ENCODE measurements at places on chromosomes 13 and 19.

DNA sequence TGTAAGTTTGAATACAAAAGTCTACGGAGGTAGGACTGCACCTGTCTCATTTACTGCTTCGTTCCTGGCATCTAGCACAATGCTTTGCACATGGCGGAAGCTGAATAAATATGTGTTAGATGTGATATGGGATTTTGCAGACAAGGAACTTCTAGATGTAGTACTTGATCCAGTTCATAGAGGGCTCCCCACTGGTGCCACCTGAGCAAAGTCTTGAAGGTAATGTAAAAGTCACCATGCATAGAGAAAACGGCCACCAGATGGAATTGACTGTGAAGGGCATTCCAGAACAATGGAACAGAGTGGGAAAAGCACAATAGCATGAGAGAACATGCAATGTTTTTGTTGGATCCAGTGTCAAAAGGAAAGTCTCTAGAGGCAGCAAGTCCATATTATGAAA lies 209.3 kb downstream of the HS6ST3 start:
- DNase-seq: no peak

- no peak for DNase-seq
These were observed 390.3 kb downstream of the TBC1D4 start for GRCh38 chr13:75091718-75092117.

- no peak for DNase-seq
These were observed 549.6 kb upstream of the SLC10A2 start for GRCh38 chr13:103615771-103616170.

- DNase-seq: no peak
These were observed 202.4 kb downstream of the LMO7 start for GRCh38 chr13:75838366-75839005.

GRCh38 chr19:57512845-57513244 lies 13.1 kb downstream of the ZNF773 start:
- no peak for DNase-seq

GRCh38 chr13:26435171-26435570 lies 122.3 kb upstream of the WASF3 start:
- no peak for DNase-seq

DNA sequence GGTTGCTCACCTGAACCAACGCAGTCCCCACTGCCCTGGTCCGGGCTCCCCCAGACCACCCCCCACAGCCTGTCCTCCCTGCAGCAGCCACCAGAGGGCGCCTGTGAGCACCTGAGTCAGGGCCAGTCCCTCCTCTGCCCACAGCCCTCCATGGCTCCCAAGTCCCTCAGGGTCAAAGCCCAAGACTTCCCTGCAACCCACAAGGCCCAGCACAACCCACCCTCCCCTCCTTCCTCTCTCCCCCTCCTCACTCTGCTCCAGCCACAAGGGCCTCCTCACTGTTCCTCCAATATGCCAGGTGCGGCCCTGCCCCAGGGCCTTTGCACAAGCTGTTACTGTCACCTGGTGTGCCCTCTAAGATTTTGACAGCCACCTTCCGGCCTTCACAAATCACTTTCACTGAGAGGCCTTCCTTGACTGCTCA lies 10.9 kb downstream of the GNA15 start:
- peak; percentile 66 for DNase-seq

- no peak for DNase-seq
These were observed 1359.0 kb downstream of the OLFM4 start for GRCh38 chr13:54387625-54388024.

DNA sequence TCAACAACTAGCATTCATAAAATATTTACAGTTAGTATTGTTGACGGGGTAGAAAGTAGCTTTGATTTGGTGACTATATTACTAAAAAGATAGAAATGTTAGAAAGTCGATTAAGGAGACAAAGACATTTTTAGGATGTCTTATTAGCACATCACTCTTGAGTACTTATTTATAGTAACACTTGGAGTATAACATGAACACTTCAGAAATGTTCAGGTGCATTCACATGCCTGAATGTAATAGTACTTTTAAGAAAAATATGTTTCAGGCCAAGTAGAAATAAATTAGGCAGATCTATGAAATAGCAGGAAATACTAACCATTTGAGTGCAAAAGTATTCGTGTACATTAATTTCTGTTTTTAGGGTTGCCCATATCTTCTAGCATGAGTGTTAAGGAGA lies 70.4 kb downstream of the CDK8 start:
- DNase-seq: no peak

DNA sequence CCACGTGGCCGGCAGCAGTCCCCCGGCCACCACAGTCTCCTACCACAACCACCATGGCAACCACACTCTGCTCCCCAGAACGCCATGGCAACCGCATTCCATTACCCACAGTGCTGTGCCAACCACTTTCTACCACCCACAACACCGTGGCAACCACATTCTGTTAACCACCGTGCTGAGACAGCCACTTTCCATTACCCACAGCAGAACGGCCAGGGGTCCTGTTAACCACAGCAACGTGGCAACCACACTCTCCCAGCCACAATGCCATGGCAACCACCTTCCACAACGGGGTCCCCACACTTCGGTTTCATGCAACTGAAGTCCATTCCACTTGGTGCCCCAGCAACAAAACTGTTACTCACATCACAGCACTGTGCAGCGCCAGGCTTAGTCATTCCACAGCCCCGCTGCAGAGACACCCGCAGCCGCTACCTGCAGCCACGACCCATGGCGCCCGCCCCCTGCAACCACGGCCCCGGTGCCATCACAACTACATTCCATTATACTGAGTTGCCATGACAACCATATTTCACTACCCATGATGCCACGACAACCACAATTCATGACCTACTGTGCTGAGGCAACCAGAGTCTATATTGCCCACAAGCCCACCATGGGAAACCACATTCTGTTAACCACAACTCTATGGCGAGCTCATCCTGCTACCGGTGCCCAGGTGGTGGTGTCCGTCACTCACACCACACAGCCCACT lies 10.0 kb downstream of the DPF1 start:
- DNase-seq: no peak

- no peak for DNase-seq
These were observed 306.5 kb downstream of the DLEU7 start for GRCh38 chr13:50537029-50537428.

DNA sequence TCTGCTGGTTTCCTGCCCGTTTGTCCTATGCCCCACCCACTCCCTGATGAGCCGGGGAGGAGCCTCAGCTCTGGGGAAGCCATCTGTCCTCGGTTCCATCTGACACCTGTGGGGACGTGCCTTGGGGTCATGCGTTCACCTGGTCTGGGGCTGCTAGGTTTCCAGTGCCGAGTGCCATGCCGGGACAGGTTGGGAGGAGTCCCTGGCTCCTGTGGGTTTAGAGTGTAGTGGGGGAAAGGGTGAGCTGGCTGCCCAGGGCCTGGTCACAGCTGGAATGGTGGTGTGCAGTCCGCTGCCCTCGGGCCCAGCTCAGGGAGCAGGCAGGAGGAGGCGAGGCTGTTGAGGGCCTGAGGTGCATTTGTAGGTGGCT lies 2.5 kb downstream of the KDM4B start:
- no peak for DNase-seq

DNA sequence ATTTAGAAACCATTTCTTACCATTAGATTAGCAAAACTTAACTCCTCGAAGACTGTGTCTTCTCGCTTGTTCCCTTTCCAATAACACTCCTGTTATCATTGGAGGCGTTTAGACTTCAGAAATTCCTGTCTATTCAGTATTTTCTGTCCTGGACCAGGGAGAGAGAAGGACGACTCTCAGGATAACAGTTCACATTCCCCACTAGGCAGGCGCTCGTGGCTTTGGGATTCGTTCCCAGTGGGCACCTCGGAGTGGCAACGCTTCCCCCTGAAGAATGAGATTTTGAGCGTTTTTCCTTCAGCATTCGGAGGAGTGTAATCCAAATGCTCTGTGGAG lies 429 bp upstream of the ZNF225 start:
- DNase-seq: no peak

GRCh38 chr19:12796146-12797071 lies 5.1 kb downstream of the JUNB start:
- DNase-seq: peak; percentile 47

GRCh38 chr19:52039169-52039568 lies 9.5 kb downstream of the ZNF432 start:
- DNase-seq: no peak

- DNase-seq: no peak
These were observed 89.9 kb downstream of the CDK8 start for GRCh38 chr13:26343816-26344215.

DNA sequence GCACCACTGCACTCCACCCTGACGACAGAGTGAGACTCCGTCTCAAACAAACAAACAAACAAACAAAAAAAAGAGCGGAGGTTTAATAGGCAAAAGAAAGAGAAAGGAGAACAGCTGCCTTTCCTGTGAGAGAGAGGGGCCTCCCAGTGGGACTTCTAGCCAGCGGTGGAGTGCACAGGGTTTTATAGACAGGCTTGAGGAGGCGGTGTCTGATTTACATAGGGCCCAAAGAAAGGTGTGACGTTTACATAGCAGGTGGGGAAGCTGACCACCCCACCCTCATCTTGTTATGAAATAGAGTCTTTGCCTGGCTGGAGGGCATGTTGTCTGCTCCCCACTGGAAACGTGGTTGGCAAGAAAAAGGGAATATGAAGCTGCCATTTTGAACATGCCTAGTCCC lies 106.0 kb upstream of the CSNK1A1L start:
- DNase-seq: no peak

DNA sequence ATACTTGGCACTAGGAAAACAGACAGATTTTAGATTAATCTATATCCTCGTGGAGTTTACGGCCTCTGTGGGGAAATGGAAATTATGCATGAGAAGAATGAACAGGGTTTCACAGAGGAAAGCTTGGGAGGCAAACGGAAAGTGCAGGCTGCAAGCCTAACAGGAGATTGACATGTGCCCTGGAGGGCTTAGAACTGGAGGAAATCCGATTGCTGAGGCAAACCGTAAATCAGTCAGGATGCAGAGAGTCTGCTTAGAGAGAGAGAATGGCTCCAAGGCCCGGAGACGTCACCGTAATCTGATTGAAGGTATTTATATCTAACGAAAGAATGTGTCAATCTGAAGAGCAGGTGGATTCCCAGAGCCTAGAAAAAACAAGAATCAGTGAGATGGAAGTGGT lies 143.2 kb downstream of the KATNAL1 start:
- no peak for DNase-seq

DNA sequence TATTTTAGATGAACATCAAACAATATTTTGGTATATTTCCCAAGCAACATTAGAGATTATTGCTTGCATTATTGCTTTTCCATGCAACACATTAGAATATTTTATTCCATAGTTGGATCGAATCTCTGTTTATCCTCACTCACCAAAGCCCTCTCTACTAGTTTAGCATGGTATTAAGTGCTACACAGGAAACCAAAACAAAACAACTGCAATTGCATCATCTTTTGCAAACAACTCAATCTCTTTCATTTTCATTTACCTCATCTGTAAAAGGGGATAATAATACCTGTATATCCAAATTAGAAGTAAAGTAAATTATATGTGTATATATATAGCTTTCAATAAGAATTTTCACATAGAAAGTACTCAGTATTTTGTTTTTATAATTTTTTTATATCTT lies 147.8 kb upstream of the PCDH9 start:
- DNase-seq: no peak

DNA sequence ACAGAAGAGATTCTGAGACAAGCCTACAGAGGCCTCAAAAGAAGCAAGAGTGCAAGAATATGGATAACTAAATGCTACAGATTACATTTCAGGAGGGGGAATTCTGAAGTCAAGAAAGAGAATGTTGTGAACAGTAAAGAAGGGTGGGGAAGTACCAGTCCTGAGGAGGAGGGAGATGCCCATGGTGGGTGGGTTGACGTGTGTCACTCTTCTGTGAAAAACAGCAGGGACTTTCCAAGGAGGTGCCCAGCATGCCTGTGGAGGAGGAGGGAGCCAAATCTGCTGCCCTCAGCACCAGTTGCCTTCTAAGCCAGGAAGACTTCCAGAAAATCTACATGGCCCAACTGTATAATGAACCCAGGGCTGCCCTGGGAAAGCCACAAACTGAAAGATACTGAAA lies 87.7 kb downstream of the SGCG start:
- DNase-seq: no peak

DNA sequence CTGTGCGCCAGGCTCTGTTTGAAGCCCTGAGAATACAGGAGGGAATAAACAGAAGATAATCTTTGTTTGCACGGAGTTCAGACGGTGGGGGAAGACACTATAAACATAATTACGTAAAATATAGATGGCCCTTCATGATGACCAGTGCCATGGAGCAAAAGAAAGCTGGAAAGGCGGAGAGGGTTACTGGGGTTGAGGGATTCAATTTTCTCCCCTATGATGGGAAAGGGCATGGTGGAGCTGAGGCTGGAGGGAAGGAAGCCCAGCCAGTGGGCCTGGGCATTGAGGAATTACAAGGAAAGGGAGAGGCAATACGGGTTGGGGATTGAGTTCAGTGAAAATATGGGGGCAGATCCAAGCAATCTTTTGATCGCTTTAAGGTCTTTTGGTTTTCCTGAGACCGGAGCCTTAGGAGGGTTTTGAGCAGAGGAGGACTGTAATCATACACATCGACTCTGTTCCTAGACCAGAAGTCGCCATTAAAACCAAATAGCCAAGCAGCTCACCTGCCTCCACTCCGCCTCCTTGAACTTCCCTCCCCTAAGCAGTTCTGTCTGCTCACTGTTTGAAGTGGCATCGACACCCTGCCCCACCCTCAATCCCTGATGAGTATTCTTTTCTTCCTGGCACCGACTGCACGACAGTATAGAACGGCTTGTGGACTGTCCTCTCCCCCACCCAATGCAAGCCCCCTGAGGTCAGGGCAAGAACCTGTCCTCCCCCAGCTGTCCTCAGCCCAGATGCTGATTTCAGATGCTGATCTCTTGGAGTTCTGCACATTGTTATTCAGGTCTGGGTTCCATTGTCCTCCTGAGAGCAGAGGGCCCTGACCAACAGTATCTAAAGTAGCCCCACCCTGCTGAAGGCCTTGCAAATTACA lies 813 bp upstream of the ZNF296 start:
- no peak for DNase-seq

DNA sequence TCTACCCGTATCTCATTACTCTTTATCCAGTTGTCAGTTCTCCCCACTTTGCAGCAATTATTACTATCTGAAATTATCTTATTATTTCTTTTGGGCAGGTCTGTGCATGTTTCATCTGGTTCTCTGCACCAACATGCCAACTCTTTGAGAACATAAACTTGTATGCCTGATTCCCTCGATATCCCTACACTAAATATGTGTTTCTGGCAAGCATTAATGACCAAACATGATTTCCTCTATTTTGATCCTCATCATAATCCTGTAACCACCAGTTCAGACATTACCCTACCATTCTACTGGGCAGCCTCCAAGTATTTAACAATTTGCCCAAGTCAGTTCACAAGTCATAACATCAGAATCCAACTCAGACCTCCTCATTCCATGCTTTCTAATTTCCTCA lies 426.1 kb downstream of the FOXO1 start:
- DNase-seq: no peak

GRCh38 chr13:41505209-41505835 lies 48.0 kb downstream of the RGCC start:
- DNase-seq: no peak

DNA sequence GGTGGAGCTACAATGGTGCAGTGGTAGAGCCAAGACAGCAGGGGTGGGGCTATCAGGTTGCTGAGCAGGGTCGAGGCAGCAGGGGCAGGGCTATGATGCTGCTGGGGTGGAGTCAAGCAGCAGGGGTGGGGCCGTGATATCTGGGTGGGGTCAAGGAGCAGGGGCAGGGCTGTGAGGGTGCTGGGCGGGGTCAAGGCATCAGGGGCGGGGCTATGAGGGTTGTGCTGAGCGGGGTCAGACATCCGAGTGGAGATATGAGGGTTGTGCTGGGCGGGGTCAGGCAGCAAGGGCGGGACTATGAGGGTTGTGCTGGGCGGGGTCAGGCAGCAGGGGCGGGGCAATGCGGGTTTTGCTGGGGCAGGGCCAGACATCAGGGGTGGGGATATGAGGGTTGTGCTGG lies 14.7 kb downstream of the HCN2 start:
- DNase-seq: no peak
